SK-N-MC (cell line): ENCODE measurements at places on chromosomes 12 and 14.
A peak's percentile ranks its signal among the peaks of the same experiment; 100 is the strongest.

DNA sequence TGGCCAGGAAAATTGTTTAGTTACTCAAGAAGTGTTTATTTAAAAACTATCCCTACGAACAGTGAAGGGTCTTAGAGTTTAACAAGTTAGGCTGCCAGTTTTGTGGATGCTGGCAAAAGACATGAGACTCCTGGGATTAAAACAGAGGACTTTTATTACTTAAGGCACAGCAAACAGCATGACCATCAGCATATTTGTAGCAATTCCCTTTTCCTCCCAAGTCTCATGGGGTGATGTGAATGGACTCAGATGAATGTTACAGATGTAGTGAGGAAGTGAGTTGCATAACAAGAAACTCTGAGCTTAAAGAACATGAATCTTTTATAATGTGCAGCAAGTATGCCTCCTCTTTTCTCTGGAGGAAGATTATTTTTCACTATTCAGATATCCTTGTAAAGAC, 695.8 kb downstream of the RPS29 start:
- peak; percentile 5 for DNase-seq

GRCh38 chr14:91367173-91368171, 50.1 kb downstream of the CCDC88C start:
- no peak for DNase-seq

GRCh38 chr12:62749586-62749985, 185.4 kb downstream of the PPM1H start:
- DNase-seq, result no peak

- DNase-seq, result no peak
Observed at GRCh38 chr14:94864387-94865195, 94.7 kb upstream of the GSC start.

GRCh38 chr12:88329833-88330232, 187.7 kb downstream of the TMTC3 start:
- DNase-seq, result no peak

DNA sequence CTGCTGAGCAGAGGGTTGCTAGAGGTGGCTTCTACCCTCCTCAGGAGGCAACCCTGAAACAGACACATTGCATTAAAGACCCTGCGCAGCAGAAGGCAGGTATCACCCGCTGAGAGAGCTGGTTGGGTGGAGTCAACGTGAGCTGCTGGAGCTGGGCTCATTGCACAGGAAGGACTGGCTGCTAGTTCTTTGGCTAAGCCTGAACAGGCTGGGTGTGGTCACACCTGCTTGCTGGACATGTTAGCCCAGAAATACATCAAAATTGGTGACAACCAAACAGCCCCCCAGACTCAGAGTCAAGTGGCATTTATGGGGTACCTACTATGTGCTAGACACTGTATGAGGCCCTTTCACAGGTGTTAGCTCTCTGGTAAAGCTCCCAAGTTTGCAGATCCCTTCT, 33.8 kb upstream of the IRF2BPL start:
- no peak for DNase-seq

GRCh38 chr12:77308056-77308455, 242.7 kb upstream of the E2F7 start:
- DNase-seq, result no peak

GRCh38 chr14:95493503-95493902, 22.9 kb downstream of the SYNE3 start:
- DNase-seq, result no peak

- no peak for DNase-seq
Observed at GRCh38 chr12:903055-903454, 46.4 kb downstream of the RAD52 start.

DNA sequence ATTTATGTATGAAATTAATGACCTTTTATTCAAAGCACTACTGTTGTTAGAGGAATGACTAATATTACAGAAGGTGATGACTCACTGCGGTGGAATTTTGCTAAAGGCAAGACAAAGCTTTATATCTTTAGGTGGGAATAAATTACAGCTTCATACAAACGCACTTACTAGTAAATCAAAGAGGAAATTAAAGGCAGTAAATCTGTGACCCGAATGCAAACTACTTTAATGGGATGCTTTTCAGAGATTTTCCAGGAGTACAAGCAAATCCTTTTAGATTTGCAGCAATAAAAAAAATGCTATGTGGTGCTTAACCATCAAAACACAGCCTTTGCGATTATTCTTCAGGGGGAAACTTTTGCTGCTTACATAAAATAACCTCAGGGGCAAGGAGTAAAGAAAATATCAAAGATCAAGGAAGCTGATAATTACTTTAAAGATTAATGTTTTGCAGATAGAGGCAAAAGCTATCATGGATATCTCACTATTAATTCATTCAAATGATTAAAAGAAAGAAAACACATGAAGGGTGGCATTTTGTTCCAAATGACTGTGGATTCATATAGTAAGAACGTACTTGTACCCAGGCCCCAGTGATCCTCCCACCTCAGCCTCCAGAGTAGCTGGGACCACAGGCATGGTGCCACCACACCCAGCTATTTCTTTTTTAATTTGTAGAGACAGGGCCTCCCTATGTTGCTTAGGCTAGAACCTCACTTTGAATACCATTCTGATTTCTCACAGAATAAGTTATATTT, 98.9 kb downstream of the DENND5B start:
- peak; percentile 77 for DNase-seq

DNA sequence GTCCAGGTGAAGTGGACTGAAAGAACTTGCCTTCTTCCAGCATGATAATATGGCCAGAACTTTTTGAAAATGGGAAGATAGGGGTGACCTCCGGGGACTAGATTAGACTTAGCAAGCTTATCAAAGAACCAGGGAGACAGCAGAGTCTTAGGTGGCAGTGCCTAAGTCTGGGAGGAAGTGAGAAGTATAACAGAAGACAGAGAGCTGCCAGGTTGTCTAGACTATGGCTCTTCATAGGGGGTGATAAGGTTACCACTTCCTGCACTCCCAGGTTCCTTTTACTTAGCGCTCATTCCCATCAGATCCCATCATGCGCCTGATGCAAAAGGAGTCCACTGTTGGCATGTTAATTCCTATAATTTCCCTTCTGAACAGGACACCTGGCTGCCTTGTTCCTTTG, 69.9 kb downstream of the PLXNC1 start:
- DNase-seq, result no peak

GRCh38 chr14:73620268-73620667, 8.0 kb downstream of the ACOT6 start:
- no peak for DNase-seq

GRCh38 chr12:93889516-93890212, 212.5 kb downstream of the CRADD start:
- DNase-seq, result no peak

GRCh38 chr12:101297661-101298060, 17.8 kb downstream of the UTP20 start:
- no peak for DNase-seq

GRCh38 chr14:29953501-29953900, 25.9 kb upstream of the PRKD1 start:
- DNase-seq, result no peak

- no peak for DNase-seq
Observed at GRCh38 chr14:69532561-69533340, 41.9 kb downstream of the CCDC177 start.

GRCh38 chr12:123078120-123078465, 72.8 kb downstream of the PITPNM2 start:
- no peak for DNase-seq

GRCh38 chr14:85300107-85300506, 229.8 kb upstream of the FLRT2 start:
- DNase-seq, result no peak

DNA sequence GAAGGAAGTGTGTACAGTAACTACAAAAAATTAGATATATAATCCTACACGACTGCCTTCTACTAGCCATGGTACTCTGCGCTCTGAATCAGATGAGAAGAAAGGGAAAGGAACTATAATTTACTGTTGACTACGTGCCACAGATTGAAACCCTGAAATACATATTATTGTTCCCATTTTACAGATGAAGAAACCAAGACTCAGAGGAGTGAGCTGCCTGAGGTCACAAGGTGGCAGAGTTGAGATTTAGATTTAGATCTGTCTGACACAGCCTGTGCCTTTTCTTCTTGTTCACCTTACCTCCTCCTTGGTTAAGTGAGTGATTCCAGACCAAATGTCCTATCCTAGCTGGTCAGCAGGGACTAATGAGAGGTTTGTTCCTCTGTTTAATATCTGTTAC, 61.6 kb upstream of the OR4E1 start:
- DNase-seq, result no peak

DNA sequence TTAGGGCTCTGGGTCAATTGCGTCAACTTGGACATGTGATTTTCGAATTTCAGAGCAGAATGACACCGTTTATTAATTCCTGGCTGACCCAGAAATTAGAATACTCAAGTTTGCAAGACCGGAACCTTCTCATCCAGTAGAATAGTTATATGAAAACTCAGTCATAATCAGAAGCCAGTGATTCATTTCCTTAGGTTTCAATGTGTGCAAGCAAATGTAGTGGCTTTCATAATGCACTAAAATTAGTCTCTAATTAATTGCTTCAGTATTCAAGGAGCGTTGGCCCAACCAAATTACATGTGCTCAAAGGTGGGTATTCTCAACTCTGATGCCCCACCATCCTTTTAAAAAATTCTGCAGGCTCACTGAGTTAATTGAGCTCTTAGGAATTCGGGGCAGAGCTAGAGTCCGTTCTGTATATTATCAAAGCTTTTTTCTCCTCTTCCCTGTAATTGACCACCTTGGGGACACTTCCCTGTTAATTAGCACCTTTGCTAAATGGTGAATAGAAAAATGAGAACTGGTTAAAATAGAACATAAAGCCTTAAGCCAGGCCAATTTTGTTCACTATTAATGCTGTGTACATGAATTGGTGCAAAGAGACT, 55.4 kb downstream of the DAO start:
- DNase-seq, result no peak

DNA sequence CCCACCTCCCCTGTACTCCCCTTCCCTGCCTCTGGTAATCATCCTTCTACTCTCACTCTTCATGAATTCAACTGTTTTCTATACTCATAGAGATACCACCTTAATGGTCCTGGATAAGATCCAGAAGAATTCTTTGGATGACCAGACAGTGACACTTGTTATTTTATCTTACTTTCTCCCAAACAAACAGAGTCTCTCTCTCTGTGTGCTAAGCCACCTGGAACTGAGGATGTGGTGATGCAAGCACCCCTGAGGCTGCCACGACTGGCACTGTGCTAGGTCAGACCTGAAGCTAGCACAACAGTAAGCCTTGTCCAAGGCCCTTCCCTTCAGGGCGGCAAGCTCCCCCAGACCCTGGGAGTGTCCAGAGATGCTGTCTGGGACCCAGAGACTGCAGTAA, 250.2 kb downstream of the C12orf50 start:
- no peak for DNase-seq

DNA sequence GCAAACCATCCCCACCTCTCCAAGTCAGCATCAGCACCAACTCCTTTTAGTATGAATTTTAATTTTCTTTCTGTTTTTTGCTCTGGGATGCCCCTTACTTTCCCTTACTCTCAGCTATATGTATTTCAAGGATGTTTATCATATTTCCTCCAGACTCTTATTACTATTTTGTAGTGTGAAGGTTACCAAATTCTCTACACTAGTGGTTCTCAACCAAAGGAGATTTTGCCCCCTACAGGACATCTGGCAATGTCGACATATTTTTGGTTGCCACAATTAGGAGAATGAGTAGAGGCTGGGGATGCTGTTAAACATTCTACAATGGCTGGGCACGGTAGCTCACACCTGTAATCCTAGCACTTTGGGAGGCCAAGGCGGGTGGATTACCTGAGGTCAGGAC, 29.1 kb upstream of the SOS2 start:
- no peak for DNase-seq

DNA sequence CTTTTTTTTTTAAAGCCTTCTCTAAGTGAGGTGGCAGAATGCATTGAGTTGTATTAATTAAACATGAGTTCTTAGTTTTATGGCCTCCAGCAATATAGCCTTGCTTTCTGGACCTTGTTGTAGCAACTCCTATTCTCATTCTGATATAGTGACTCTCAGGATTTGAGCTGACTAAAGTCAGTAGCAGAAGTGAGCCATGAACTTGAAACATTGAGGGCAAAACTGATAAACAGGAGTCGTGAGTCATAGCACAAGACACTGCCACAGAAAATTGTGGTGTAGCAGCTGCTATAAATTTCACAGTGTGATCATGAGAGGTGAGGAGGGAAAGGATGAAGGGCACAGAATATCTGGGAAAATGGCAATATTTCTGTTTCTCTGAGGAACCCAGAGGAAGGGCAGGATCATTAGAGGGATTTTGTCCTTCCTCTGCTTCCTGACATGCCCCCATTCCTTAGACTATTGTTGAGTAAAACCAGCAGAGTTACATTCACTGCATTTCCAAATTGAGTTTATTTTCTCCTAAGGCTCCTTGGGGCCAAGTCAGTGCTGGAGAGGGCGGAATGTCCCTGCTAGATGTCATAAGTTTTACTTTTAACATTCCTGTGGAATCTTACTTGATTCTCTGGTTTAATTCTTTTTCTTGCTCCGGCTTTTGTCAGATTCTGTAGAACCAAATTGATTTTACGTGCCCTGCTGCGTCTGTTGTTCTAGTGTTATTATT, 7.5 kb downstream of the KLRG1 start:
- DNase-seq, result no peak

GRCh38 chr14:91324606-91325575, 80.4 kb upstream of the GPR68 start:
- no peak for DNase-seq

DNA sequence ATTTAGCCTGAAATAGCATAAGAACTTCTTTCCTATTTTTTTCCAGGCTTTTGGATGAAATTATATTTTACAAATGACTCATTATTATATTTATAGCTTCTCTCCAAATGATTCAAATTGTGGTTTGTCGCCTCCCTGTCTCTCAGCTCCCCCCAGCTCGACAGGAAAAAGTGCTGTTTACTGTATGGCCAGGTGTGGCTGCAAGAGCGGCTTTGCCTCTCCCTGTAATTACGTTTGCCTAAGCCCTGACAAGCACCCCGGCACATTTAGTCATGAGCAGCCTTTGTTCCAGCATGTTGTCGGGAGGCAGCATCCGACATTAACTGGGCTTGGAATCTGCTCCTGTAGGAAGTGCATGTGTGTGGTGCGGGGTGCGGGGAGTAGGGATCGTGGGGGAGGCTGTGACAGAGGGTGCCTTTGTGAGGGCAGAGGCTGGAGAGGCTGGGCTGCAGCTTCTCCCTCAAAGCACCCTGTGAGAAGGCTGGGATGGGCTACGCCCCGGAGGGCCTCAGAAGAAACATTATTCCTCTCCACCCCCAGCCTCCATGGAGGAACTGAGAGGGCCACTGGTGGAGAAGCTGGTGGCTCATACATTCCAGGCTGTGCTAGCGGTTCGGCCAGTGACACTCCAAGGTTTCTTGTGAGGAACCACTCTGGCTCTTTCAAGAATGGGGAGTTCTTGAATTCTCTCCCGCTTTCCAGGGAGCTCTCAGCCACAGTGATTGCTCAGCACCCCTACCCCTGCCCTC, 42.1 kb upstream of the CTDSP2 start:
- no peak for DNase-seq

- no peak for DNase-seq
Observed at GRCh38 chr14:28373721-28374120, 392.9 kb upstream of the FOXG1 start.

- no peak for DNase-seq
Observed at GRCh38 chr14:92397150-92397952, 74.4 kb downstream of the SLC24A4 start.

GRCh38 chr12:104334581-104334980, 31.0 kb downstream of the EID3 start:
- DNase-seq, result no peak

GRCh38 chr12:104154286-104154685, 16.3 kb upstream of the NFYB start:
- no peak for DNase-seq

- no peak for DNase-seq
Observed at GRCh38 chr14:51544471-51544870, 107.2 kb upstream of the FRMD6 start.

GRCh38 chr12:106031761-106032622, 106.8 kb downstream of the NUAK1 start:
- DNase-seq, result no peak
